ENCODE measurements at places on chromosomes 1 and 21.

GRCh38 chr1:22241811-22242210 is 98.9 kb upstream of the WNT4 start:
- DNase-seq: no peak

GRCh38 chr1:147579532-147579931 is 38.2 kb downstream of the BCL9 start:
- DNase-seq: no peak

GRCh38 chr1:64199154-64199553 is 4.3 kb upstream of the UBE2U start:
- no peak for DNase-seq

DNA sequence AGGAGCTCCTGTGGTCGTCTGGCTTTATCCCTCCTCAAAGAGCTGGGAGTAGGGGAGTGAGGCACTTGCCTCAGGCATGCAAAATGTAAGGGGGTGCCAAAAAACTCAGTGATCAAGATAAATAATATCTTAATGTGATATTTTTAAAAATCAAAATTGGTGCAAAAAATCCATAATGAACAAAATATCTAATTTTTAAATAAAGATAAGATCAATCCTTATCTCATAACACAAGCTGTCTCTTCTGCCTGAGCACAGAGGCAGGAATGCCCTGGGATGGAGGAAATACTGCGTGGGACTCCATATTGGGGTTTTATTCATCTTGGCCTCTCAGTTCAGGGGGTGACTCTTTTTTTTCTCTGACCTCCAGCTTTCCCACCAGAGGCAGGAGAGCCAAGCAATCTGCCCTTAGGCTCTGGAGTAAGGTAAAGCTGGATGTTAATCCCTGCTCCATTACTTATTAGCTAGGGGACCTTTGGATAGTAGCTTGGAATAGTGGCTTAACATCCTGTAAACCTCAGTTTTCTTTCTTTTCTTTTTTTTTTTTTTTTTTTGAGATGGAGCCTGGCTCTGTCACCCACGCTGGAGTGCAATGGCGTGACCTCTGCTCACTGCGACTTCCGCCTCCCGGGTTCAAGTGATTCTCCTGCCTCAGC is 77.3 kb upstream of the NFASC start:
- no peak for DNase-seq

GRCh38 chr1:232291681-232292080 is 338.3 kb downstream of the SIPA1L2 start:
- no peak for DNase-seq

GRCh38 chr1:82646888-82647287 is 846.2 kb downstream of the ADGRL2 start:
- no peak for DNase-seq

- no peak for DNase-seq
Measured at GRCh38 chr1:210228158-210228557, 4.4 kb upstream of the SERTAD4 start.

DNA sequence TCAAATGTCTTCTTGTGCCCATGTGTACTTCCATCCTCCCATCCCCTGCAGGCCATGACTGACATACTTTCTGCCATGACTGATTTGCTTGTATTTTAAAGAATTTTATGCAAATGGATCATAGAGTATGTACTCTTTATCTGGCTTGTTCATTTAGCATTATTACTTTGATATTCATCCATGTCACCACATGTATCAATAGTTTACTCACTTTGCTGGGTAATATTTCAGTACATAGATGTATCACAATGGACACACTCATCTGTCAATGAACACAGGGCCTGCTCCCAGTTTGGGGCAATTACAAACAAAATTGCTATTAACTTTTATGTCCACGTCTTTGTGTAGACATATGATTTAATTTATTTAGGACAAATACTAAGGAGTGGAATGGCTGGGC is 259.1 kb downstream of the SDCCAG8 start:
- no peak for DNase-seq

DNA sequence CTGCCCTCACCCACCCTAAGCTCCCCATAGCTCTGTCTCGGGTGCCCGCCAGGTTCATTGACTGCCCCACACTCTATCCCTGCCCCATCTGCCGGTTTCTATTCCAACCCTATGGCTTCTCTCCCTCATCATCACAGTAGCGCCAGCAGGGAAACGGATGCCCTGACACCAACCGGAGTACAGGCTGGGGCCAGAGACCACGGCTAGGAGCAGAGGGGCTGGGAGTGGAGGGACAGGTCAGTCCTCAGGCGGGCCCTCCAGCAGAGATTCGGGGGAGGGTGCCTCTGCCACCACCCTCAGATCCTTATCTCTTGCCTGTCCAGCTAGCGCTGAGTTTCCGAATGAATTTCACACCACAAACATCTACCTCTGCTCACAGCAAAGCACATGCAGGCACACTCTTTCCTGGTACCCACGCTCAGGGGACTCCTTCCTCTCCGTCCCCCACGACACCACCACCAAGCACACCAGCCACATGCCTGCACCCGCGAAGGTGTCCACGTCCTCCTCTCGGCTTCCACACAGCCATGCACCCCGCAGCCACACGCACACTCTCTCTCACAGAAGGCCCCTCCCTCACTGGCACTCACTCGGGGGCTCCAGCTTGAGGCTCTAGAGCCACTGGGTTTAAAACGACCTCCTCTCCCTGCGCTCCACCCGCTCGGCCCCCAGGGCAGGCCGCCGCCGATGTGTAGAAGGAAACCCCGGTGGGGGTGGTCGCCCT is 7.2 kb downstream of the TAL1 start:
- DNase-seq: no peak

DNA sequence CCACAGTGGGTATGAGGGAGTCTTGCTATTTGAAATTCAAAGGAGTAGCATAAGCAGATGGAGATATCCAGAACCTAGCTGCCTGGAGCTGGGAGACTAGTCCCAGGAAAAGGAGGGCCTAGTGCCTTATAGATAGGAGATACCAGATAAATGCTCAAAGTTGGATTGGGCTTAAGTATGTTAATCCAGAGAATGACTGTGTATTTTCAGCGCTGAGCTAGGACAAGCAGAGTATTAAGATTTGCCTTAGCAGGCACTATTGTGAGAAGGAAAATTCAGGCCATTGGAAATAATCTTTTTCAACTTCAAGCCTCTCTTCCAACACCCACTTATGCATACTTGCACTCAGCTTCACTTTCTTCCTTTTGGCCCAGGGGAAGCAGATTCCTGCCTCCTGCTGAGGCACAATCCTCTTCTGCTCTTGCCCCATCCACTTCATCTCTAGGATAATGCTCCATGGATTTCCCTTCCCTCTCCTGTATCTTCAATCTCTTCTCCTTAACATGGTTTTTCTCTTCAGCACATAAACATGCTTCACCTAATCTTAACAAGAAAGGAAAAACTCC is 21.1 kb downstream of the PIK3C2B start:
- no peak for DNase-seq

GRCh38 chr1:230342699-230343098 is 83.4 kb downstream of the PGBD5 start:
- no peak for DNase-seq

GRCh38 chr1:5917281-5917590 is 75.0 kb downstream of the NPHP4 start:
- no peak for DNase-seq

- DNase-seq: peak; percentile 28
Measured at GRCh38 chr1:18923756-18924211, 21.4 kb upstream of the ALDH4A1 start.

DNA sequence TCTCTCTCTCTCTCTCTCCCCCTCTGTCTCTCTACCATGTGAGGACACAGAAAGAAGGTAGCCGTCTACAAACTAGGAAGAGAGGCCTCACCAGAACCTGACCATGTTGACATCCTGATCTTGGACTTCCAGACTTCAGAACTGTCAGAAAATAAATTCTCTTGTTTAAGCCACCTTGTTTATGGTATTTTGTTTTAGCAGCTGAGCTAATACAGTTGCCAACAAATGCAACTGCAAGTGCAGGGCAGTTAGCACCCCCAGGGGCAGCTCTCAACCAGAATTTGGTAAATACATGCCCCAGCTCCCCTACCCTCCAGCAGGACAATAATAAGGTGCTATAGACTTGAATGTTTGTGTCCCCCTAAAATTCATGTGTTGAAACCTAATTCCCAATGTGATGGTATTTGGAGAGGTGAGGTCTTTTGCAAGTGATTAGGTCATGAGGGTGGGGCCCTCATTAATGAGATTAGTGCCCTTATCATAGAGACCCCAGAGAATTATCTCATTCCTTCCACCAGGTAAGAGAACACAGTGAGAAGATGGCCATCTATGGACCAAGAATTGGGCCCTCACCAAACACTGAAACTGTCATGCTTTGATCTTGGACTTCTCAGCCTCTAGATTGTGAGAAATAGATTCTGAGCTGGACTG is 6.7 kb upstream of the SLC45A1 start:
- DNase-seq: no peak

- DNase-seq: no peak
Measured at GRCh38 chr1:115118086-115118485, 28.8 kb upstream of the TSPAN2 start.

DNA sequence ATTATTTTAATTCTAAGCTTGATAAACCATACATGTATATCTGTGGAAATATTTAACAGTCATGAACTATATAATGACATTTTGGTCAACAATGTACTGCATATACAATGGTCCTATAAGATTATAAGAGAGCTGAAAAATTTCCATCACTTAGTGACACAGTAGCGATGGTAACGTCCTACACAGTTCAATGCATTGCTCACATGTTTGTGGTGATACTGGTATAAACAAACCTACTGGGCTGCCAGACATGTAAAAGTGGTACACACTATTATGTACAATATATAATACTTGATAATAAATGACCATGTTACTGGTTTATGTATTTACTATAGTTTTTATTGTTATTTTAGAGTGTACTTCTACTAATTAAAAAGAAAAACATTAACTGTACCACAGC is 841.9 kb downstream of the LTN1 start:
- DNase-seq: no peak

GRCh38 chr1:69252696-69253095 is 315.0 kb upstream of the LRRC7 start:
- DNase-seq: no peak

DNA sequence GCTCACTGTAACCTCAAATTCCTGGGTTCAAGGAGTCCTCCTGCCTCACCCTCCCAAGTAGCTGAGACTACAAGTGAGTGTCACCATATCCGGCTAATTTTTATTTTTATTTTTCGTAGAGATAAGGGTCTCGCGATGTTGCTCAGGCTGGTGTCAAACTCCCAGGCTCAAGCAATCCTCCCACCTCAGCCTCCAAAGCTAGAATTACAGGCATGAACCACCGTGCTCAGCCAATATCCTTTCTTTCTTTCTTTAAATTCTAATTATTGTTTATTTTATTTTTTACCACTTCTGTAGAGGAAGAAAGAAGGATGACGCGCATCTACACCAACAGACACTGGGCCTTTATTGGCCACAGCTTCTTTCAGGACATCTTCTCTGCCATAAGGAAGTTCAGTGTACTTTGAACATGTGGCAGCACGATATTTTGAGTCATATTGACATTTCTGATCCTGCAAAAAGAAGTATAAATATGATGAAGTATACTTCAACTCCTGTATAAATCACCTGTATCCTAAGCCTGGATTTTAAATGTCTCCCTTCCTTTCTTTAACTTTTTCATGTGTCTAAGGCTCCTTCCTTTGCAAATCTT is 15.8 kb downstream of the CTSS start:
- DNase-seq: no peak

DNA sequence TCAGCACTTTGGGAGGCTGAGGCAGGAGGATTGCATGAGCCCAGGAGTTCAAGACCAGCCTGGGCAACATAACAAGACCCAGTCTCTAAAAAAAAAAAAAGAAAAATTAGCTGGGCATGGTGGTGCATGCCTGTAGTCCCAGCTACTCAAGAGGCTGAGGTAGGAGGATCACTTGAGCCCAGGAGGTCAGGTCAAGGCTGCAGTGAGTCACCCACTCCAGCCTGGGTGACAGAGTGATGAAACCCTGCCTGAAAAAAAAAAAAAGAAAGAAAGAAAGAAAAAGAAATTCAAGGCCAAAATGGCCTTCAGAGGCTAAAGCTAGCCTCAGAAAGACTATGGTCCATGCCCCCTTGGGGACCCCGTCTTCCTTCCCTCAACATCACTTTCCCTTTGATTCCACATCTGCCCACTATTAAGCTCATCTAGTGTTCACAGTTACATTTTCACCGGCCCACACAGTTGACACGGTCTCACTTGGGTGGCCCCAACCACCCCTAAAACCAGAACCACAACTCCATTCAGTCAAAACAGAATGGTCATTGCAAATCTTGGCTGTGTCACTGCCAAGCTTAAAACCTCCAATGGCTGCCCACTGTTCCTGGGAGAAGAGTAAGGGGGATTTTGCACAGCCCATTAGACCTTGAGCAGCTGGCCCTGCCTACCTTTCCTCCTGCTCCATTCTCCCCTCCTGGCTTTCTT is 2.1 kb upstream of the CAPN8 start:
- no peak for DNase-seq

DNA sequence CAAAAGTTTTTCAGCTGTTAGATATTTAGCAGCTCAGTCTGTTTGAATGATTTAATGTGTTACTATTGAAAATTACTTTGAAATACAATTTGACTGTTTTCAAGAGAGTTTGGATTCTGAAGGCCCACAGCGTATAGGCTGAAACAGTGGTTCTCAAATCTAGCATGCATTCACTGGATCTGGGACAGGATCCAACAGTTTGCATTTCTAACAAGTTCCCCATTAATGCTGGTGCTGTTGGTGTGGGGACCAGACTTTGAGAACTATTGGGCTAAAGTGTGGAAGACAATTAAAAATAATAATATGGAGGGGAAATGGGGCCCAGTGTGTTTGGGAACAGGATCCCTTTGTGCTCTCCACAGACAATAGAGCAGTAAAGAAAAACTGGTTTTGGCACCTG is 31.9 kb downstream of the ITSN1 start:
- DNase-seq: no peak

GRCh38 chr1:117631359-117632160 is 25.7 kb downstream of the TENT5C start:
- no peak for DNase-seq

- DNase-seq: no peak
Measured at GRCh38 chr1:24074817-24075589, 36.9 kb downstream of the MYOM3 start.

GRCh38 chr1:119689511-119689910 is 22.2 kb upstream of the PHGDH start:
- no peak for DNase-seq

GRCh38 chr1:107132780-107133179 is 8.1 kb upstream of the NTNG1 start:
- no peak for DNase-seq

DNA sequence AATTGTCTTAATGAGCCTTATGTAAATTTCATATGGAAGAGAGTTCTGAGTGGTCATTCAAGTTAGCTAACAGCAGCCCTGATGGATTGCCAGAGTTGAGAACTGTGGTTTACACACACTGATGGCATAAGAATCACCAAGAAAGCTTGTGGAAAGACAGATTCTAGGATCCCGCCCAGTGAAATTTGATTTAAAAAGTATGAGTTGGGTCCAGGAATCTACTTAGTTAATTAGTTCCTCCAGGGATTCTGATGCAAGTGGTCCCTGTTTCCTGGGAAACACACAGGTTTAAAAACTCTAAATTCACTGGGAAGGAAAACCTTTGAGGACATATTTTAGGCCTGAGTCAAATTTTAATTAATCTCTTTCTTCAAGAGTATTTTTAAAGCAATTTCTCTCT is 144.3 kb downstream of the NTPCR start:
- DNase-seq: no peak

GRCh38 chr1:50894340-50894739 is 65.7 kb downstream of the FAF1 start:
- no peak for DNase-seq

GRCh38 chr1:172646653-172647052 is 12.2 kb upstream of the FASLG start:
- no peak for DNase-seq
